ENCODE measurements at places on chromosomes 2 and 18.

- no peaks in the 10 kb centered on the region for H3K4me1 ChIP-seq
- no peaks in the 10 kb centered on the region for H3K36me3 ChIP-seq
- H3K27ac ChIP-seq = no peak overlapping the region
- H3K27me3 ChIP-seq = no peaks in the 10 kb centered on the region
Measured at GRCh38 chr2:6538607-6539006, 327.1 kb downstream of the CMPK2 start.

DNA sequence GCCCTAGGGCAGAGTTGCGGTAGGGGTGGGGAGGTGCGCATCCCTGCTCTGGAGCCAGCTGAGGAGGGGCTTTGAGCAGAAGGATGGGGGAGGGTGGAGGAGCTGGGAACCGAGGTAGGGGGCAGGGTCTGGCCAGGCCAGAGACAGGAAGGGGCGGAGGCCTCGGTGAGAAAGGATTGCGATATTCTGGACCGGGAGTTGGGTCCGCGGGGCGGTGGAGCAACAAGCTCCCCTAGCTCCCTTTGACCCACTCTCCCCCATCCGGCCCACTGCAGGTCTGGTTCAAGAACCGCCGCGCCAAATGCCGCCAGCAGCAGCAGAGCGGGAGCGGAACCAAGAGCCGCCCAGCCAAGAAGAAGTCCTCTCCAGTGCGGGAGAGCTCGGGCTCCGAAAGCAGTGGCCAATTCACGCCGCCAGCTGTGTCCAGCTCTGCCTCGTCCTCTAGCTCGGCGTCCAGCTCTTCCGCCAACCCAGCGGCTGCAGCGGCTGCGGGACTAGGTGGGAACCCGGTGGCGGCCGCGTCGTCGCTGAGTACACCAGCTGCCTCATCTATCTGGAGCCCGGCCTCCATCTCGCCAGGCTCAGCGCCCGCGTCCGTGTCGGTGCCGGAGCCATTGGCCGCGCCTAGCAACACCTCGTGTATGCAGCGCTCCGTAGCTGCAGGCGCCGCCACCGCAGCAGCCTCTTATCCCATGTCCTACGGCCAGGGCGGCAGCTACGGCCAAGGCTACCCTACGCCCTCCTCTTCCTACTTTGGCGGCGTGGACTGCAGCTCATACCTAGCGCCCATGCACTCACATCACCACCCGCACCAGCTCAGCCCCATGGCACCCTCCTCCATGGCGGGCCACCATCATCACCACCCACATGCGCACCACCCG lies 4.8 kb downstream of the OTX1 start:
- H3K4me1 ChIP-seq = peaks cover 62% of the 10 kb centered on the region
- no peak for DNase-seq
- no peak overlapping the region for H3K27ac ChIP-seq
- no peaks in the 10 kb centered on the region for H3K36me3 ChIP-seq

GRCh38 chr18:22800551-22800951 lies 132.6 kb upstream of the RBBP8 start:
- H3K27me3 ChIP-seq = no peaks in the 10 kb centered on the region
- no peaks in the 10 kb centered on the region for H3K36me3 ChIP-seq
- no peak overlapping the region for H3K4me3 ChIP-seq
- no peak overlapping the region for H3K27ac ChIP-seq
- H3K4me1 ChIP-seq = no peaks in the 10 kb centered on the region

DNA sequence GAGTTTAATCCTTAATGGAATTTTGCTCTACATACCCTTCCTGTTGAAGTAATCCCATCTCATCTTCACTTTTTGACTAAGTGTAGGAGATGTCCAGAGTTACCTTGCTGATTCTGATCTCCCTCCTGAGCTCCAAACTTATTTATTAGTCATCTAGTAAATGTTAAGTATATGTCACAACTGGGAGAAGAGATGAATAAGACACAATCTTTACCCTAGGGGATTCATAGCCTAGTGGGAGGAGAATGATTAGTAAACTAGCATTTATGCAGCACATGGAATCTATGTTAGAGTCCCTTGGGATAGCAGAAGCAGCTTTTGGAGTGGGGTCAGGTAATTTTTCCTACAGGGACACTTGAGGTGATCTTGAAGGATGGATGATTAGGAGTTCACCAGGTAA lies 20.7 kb downstream of the ACVR2A start:
- H3K4me3 ChIP-seq = no peak overlapping the region
- H3K27me3 ChIP-seq = no peaks in the 10 kb centered on the region
- H3K4me1 ChIP-seq = peaks cover 19% of the 10 kb centered on the region
- H3K36me3 ChIP-seq = no peaks in the 10 kb centered on the region

DNA sequence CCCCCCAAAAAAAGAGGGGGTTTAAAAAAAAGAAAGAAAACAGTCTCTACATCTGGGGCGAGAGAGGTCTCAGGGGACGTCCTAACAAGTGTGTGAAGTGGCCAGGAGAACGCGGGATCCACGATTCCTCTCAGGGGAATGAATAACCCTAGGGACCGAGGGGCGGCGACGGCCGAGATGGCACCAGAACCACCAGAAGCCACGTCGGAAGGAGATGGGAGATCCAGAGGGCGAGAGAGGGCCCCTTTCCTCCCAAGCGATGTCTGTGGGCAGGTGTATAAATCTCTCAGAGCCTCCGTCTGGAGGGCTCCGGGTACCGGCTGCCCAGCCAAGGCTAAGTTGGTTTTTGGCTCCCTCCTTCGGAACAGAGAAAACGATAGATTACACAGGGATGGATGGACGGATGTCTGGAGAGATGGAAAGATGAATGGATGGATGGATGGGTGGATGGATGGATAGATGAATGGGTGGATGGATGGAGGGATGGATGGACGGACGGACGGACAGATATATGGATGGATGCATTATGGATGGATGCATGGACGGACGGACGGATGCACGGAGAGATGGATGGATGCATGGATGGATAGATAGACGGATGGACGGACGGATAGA lies 1.7 kb downstream of the EPHA4 start:
- DNase-seq = no peak
- H3K4me1 ChIP-seq = peaks cover 16% of the 10 kb centered on the region
- H3K4me3 ChIP-seq = peak overlapping the region; percentile 98
- H3K27me3 ChIP-seq = peaks cover 16% of the 10 kb centered on the region
- no peak overlapping the region for H3K27ac ChIP-seq

DNA sequence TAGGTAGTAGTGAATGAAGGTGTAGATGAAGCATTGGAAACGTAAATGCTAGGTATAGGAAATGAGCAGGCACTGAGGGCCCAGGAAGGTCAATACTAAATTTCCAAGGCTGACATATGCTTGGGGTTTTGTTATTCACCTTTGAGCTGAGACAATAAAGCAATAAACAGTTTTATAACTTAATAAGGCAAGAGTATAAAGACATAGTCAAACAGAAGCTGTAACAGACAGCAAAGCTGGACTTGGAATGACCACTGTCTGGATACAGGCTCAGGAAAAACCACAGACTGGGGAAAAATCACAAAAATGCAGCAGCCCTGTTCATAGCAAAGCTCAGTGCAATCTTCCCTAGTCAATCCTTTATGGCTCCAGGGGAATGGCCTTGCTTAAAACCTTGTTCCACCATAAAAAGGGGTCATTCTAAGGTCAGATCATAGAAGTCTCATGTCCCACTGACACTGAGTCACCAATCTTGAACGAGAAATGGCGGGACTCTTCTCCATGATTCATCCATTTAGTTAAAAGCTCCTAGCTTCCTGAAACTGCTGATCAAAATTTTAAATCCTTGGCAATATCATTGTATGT lies 493.3 kb downstream of the CMPK2 start:
- no peaks in the 10 kb centered on the region for H3K27me3 ChIP-seq
- H3K4me3 ChIP-seq = no peak overlapping the region
- no peak for DNase-seq
- H3K4me1 ChIP-seq = no peaks in the 10 kb centered on the region
- no peaks in the 10 kb centered on the region for H3K36me3 ChIP-seq
- H3K27ac ChIP-seq = no peak overlapping the region

GRCh38 chr2:166784296-166784946 lies 103.9 kb upstream of the XIRP2 start:
- no peak overlapping the region for H3K4me3 ChIP-seq
- H3K36me3 ChIP-seq = no peaks in the 10 kb centered on the region
- H3K27me3 ChIP-seq = no peaks in the 10 kb centered on the region
- no peaks in the 10 kb centered on the region for H3K4me1 ChIP-seq

DNA sequence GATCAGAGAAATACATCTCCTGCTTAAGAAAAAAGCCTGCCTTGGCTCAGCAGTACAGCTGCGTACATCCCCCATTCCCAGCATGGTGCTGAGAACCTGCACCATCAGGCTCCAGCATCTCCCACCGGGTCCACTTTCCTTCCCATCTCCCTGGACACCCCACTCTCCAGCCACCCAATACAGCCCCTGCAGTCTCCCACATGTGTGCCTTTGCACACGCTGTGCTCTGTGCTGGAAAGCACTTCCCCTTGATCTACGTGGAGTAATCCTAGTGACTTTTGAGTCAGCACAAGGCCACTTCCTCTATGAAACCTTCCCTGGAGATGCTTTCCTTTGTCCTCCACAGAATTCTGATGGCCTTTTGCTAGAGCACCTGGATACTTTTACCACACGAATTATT lies 17.0 kb downstream of the STAT1 start:
- no peaks in the 10 kb centered on the region for H3K27me3 ChIP-seq
- peak overlapping the region; percentile 27 for H3K27ac ChIP-seq
- peaks cover 91% of the 10 kb centered on the region for H3K36me3 ChIP-seq
- H3K4me3 ChIP-seq = no peak overlapping the region
- no peak for DNase-seq

GRCh38 chr2:69743847-69744264 lies 1.9 kb downstream of the ANXA4 start:
- no peak for DNase-seq
- H3K27me3 ChIP-seq = no peaks in the 10 kb centered on the region
- H3K36me3 ChIP-seq = no peaks in the 10 kb centered on the region

DNA sequence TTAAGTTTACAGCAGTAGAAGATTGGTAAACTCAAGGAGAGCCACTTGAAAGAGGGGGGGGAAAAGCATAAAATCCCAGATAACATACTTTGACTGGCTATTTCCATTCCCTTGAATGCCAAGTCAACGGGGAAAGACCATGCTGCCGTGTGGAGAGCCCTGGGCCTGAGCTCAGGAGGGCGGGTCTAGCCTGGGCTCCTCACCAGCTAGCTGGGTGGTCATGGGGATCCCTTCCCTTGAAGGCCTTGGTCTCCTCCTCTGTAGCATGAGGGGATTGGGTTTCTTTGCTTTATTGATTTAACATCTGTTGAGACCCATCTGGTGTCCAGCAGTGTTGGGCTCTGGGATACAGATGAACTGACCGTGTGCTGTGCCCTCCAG lies 35.0 kb downstream of the TEX51 start:
- H3K4me3 ChIP-seq = no peak overlapping the region
- H3K36me3 ChIP-seq = no peaks in the 10 kb centered on the region
- no peaks in the 10 kb centered on the region for H3K4me1 ChIP-seq
- no peak overlapping the region for H3K27ac ChIP-seq

GRCh38 chr2:150160058-150160457 lies 327.4 kb downstream of the RND3 start:
- no peak overlapping the region for H3K27ac ChIP-seq
- DNase-seq = no peak
- H3K4me3 ChIP-seq = no peak overlapping the region
- no peaks in the 10 kb centered on the region for H3K27me3 ChIP-seq
- H3K4me1 ChIP-seq = no peaks in the 10 kb centered on the region

GRCh38 chr2:141068053-141068682 lies 1062.6 kb downstream of the LRP1B start:
- no peaks in the 10 kb centered on the region for H3K4me1 ChIP-seq
- no peak overlapping the region for H3K4me3 ChIP-seq
- no peaks in the 10 kb centered on the region for H3K36me3 ChIP-seq
- no peak for DNase-seq
- no peak overlapping the region for H3K27ac ChIP-seq
- no peaks in the 10 kb centered on the region for H3K27me3 ChIP-seq

DNA sequence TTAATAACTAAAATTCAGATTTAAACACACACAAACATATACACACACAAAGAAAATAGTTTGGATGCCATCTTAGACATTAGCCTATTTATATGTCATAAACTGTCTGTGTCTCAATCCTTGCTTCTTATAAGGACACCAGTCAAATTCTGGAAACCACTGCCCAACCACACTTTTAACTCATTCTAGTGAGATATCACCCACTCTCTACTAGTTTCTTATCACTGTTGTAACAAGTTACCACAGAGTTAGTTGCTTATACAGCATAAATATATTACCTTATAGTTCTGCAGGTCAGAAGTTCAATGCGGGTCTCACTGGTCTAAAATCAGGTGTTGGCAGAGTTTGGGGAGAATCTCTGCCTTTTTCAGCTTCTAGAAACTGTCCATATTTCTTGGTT lies 239.1 kb downstream of the MTX2 start:
- DNase-seq = no peak
- no peak overlapping the region for H3K4me3 ChIP-seq
- no peaks in the 10 kb centered on the region for H3K4me1 ChIP-seq
- H3K27me3 ChIP-seq = no peaks in the 10 kb centered on the region

DNA sequence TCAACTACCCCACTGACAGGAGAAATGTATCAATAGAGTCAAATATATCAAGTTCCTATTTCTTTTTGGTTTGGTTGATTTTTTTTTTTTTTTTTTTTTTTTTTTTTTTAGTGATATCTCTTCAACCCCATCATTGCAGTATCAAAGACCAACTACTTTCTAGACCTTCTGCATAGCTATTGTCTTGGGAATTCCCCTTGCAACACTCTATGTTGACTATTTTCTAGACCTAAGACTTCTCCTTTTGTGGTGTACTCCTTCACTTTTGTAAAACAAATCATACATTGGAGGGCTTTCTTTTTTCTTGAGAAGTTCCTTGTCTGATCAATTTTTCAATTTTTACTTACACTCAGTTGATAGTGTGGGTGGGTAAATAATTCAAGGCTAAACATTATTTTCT lies 46.5 kb upstream of the NR4A2 start:
- H3K4me3 ChIP-seq = no peak overlapping the region
- H3K36me3 ChIP-seq = no peaks in the 10 kb centered on the region
- no peak for DNase-seq
- H3K27ac ChIP-seq = no peak overlapping the region
- no peaks in the 10 kb centered on the region for H3K27me3 ChIP-seq
- H3K4me1 ChIP-seq = no peaks in the 10 kb centered on the region

DNA sequence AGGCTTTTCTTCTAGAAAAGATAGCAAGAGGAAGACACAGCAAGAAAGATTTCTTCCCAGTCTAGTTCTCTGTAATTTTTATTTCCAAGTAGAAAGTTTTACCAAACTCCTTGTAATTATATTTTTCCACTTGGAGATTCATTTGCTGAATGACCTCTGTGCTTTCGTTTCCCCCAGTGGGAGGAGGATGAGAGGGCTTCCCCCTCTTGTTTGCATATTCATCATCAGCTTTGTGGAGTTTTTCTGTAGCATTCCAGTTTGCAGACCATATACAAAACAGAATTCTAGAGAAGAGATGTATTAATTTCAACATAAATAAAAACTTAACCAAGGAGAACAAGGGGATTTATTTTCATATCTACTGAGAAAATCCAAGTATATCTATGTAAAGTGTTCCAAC lies 51.3 kb downstream of the RMDN2 start:
- no peak overlapping the region for H3K27ac ChIP-seq
- no peak overlapping the region for H3K4me3 ChIP-seq
- H3K27me3 ChIP-seq = no peaks in the 10 kb centered on the region
- DNase-seq = no peak
- H3K36me3 ChIP-seq = no peaks in the 10 kb centered on the region

GRCh38 chr18:76842837-76843530 lies 20.6 kb downstream of the ZNF236 start:
- no peak overlapping the region for H3K27ac ChIP-seq
- no peaks in the 10 kb centered on the region for H3K27me3 ChIP-seq
- no peaks in the 10 kb centered on the region for H3K4me1 ChIP-seq
- H3K36me3 ChIP-seq = no peaks in the 10 kb centered on the region
- no peak overlapping the region for H3K4me3 ChIP-seq

- no peaks in the 10 kb centered on the region for H3K27me3 ChIP-seq
- DNase-seq = no peak
- H3K36me3 ChIP-seq = no peaks in the 10 kb centered on the region
Measured at GRCh38 chr2:111101592-111101991, 19.1 kb upstream of the BCL2L11 start.

All from effector memory CD4-positive, alpha-beta T cell (primary cell).